ENCODE measurements at places on chromosomes 6 and 20.

GRCh38 chr6:156599978-156600590, 177.1 kb upstream of the ARID1B start:
- no peak for DNase-seq

DNA sequence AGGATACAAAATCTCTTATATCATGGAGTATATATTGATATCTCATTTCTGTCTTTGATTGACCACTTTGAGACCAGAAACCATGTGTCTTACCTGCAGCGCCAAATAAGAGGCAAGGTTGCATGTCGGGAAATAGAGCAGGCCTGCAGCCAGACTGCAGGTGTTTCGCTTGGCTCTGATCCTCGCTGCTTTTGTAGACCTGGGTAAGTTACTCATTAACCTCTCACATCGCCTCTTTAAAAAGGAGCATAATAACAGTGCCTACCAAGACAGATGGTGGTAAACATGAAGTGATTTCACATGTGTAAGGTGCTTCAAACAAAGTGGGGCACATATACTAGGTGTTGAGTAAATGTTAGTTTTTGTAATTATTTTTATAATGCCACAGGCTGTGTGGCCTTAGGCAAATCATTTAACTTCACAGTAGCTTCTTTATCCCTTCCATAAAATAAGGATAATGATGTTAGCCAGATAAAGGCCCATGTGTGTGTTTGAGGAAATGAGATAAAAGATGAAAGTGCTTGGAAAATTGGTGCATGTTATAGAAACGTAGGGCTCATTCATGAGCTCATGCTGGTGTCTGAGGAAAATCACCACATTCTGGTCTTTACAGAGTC, 248.8 kb upstream of the MAP3K7 start:
- DNase-seq: no peak

GRCh38 chr6:104887350-104887749, 27.6 kb upstream of the HACE1 start:
- DNase-seq: no peak

- no peak for DNase-seq
These were observed 12.1 kb upstream of the MLN start for GRCh38 chr6:33815854-33816253.

DNA sequence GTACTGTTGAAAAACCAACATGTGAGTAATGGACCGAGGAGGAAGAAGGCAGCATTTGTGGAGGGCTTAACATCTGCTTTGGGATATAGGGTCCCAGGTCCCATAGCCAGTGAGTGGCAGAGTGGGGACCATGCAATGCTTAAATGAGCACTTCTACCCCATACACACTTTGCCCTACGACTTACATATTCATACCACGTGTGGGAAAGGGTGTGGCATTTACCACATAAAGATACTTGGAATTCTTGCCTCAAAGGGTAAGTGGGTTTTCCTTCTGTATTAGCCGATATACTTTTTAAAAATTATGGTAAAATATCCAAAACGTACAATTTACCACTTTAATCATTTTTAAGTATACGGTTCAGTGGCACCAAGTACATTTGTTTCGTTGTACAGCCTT, 199.3 kb downstream of the BACH2 start:
- no peak for DNase-seq

GRCh38 chr6:31468311-31468710, 29.6 kb upstream of the MICB start:
- no peak for DNase-seq

DNA sequence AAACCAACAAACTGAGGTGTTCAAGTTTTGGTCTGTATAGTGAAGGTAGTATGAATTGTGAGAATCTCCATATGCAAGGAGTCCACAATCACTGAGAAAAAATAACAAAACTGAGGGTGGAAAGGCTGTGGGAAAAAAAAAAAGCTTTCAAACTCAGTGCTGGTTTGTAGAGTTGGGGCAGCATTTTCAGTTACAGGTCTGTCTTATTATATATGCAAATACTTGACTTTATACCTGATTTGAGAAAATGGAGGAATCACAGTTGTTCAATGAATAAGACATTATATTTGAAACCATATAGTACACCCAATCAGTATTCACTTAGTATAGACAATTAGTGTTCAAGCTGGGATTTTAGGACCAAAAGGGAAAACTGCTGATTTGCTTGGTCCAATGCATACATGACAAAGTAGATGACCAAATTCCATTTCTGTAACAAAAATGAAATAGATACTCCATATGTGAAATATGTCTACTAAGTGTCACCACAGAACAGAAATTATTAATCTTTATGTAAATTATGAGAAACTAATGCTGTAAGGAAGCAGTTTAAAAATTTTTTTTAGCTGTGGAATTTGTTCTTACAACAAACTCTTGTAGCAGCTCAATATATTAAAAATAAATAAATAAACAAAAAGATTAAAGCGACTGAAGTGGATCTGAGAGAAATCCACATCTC, 187.7 kb downstream of the ASCC3 start:
- DNase-seq: no peak

GRCh38 chr6:35596448-35597442, 84.0 kb upstream of the TULP1 start:
- DNase-seq: no peak

DNA sequence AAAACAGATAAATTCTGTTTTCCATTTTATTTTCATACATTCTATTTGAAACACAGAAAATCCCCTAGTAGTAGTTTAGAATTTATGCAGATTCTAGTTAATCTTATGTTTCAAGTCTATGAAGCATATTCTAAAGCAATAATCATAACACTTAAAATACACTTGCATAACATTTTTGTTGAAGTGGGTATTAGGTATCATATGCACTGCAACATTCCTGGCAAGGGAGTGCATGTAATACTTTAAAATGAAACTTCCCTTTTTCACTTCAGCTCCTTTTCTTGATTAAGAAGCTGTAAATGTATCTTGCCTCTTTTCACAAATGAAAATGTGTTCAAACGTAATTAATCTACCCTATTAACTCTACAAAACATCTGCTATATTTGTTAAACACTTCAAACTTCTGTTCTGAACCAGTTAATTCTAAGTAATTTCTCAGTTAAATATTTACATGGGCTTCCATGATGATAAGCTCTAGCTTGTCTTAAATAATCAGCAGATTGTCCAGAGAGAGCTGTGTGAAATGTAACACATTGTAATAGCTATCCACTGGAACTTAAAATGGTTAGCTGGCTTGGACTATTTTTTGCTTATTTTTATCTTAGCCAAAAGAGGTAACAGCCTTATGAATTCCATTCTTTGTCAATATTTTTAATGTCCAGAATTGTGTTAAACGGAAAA, 192.8 kb downstream of the COL19A1 start:
- no peak for DNase-seq

GRCh38 chr20:51531141-51531710, 11.3 kb downstream of the NFATC2 start:
- peak; percentile 59 for DNase-seq

GRCh38 chr20:1964061-1964460, 29.8 kb downstream of the PDYN start:
- DNase-seq: no peak

DNA sequence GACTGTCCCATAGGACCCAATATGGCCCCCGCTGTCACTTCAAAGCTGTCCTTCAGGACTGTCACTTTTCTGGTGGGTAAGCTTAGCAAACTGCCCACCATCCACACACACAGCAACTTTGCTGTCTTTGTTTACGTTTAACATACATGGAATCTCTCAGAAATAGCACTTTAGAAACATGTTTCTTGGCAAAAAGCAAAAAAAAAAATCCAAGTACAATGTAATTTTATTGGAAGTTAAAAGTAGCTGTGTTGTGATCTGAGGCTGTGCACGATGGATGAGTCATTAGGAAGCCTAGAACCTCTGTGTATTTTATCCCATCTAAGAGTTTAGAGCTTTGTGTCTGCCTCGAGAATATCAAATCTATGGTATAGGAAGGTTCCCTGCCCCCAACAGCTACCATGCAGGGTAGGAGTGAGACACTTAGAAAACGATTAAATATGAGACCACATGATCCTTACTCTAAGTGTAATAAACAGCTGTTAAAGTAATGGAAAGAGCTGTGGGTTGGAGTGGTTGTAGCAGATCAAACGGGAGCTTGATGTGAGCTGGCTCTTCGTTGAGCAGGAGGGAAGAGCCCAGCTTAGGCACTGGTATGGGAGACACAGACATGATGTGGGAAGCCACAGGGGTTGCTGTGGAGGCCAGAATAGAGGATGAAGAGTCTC, 119.5 kb downstream of the PLEKHG1 start:
- DNase-seq: no peak

DNA sequence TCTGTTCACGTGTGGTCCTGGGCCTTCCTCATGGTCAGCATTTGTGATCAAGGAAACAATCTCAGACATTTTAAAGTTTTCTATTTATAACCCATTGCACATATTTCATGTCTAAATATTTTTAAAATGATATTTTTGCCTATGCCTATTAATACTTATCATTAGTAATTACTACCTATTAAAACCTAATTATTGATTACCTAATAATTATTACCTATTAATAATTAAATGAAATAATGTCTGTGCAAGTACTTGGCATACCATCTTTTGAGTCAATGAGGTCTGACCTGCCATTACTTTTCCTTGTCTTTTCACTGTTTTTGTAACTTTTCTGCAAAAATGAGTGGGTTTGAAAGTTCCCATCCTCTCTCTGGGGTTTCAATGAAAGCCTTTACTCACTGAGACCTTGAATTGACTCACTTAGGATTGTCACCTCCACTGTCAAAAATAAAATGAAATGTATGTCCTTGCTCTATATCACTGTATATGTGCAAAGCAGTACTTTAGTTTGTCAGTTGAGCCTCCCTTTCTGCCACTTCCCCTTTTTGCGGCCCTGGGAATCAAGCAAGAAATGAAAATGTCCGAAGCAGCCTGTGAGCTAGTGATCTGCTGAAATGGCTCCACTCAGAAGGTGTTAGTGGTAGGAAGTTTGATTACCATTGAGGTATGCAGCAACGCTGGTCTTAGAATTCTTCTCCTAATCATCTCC, 87.8 kb downstream of the L3MBTL3 start:
- DNase-seq: no peak

- no peak for DNase-seq
These were observed 32.5 kb upstream of the SIRPA start for GRCh38 chr20:1862663-1863053.

GRCh38 chr20:47127546-47127945, 229.0 kb downstream of the ZMYND8 start:
- DNase-seq: no peak

DNA sequence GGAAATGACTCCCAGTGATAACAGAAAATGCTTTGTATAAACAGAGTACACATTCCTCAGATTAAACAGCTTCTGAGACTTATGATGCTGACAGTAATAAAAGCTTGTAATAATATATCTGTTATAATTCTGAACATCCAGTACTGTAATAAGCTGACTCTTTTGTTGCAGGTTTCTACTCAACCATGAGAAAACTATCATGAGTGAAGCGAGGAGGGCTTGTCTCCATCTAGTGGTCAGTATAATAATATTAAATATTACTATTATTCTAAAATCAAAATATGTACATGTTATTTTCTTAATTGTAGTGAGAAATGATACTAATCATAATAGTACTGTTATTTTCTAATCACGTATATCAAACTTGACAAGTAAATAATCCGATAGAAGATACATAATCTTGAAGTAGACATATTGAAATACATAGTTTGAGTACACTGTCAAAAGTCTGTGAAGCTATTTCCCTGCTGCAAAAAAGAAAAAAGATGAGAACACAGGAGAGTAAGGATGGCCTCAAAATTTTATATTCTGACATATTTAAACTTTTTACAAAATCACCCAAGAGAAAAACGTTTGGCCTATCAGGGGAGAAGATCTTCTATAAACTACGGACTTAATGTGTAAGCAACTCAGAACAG, 183.1 kb downstream of the MOXD1 start:
- no peak for DNase-seq

- DNase-seq: no peak
These were observed 131.7 kb downstream of the DNAH8 start for GRCh38 chr6:38846844-38847243.

DNA sequence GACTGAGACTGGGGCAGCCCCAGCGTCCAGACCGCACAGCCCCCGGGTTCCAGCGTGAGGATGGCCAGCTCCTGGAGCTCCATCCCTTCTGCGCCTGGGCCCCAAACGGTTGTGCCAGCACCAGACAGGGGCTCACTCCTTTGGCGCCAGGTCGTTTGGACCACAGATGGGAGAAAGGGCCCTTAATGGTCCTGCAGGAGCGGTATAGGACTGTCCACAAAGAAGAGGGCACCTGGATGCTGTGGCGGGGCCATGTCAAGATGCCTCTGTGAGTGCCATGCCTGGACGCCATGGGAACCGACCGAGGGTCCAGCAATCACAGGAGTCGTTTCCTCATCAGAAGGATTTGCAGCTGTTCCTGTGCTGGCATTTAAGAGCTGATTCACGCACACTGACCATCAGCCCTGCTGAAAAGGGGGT, 82.7 kb downstream of the DLL1 start:
- DNase-seq: no peak

DNA sequence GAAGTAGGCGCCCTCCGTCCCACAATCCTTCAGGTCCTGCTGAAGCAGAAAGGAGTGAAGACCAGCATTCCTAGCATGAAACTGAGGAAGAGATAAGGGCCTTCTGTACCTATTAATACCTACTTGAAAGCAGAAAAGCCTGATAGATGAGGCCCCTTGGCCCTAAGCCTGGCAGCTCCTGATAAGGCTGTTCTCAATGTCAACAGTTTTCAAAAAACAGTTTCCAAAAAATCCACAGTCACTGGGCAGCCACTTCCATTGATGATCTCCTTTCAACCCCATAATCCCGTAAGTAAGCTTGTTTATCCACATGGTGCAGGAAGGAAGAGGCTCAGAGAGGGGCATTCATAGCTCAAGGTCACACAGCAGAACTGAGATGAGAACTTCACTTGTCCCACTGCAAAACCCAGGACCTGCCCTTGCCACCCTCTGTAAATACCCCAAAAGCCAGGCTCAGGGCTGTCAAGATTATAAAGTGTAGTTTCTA, 2.8 kb upstream of the E2F1 start:
- no peak for DNase-seq

- DNase-seq: no peak
These were observed 9.6 kb upstream of the BTN3A2 start for GRCh38 chr6:26355366-26355765.

GRCh38 chr6:39003072-39003471, 45.5 kb upstream of the GLP1R start:
- DNase-seq: no peak

DNA sequence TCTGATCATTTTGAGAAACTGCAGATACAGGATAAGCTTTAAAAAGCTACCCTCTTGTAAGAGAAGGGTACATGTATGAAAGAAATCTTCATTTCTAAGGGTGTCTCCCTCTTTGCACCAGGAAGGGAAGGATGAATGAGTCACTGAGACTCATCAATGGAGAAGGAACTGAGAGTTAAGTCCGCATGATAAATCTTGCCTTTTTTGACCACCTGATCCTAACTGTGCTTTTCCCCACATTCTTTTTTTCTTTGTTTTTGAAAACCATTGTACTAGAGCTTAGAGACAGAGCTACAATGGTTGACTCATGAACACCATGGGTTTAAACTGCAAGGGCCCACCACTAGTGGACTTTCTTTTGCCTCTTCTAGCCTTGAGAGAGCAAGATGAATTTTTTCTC, 353.0 kb upstream of the RGS17 start:
- DNase-seq: no peak

GRCh38 chr6:112980676-112981075, 633.5 kb downstream of the RFPL4B start:
- DNase-seq: no peak

GRCh38 chr6:139888681-139889122, 514.3 kb upstream of the CITED2 start:
- no peak for DNase-seq

GRCh38 chr6:68679399-68679798, 44.3 kb downstream of the ADGRB3 start:
- no peak for DNase-seq

All from stimulated activated CD8-positive, alpha-beta memory T cell treated with anti-CD3 and anti-CD28 coated beads, Interleukin-2, amount 100 ng/mL, for 48 hours (primary cell).